Stimulated activated CD4-positive, alpha-beta T cell treated with anti-CD3 and anti-CD28 coated beads, Interleukin-15, amount 100 ng/mL, for 1 hour (primary cell): ENCODE measurements at places on chromosomes 6 and 20.

- DNase-seq = no peak
Measured at GRCh38 chr6:29726001-29726400, 2.8 kb downstream of the HLA-F start.

DNA sequence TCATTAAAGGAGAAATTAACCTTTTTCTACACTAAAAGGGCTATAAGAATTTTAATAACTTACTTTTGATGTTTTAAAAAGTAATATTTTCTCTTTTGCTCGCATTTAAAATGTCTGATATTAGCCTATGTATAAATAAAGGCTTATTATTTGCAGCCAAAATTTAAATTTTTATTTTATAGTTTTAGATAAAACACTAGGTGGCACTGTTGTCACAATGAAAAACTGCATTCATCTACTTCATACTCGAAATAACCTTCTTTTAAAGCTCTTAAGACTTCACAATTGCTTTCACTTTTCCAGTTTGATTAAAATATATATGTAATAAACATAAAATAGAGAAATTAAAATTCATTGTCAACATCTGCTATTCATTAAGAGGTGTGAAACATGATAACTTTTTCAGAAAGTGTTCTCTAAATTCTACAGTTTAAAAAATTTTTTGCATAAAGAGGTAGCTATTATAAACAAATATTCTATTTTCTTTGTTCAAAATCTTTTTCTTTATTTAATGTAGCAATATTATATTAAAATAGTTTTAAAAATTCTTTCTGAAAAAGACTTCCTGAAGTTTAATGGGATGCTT lies 78.8 kb upstream of the DEFB112 start:
- no peak for DNase-seq

DNA sequence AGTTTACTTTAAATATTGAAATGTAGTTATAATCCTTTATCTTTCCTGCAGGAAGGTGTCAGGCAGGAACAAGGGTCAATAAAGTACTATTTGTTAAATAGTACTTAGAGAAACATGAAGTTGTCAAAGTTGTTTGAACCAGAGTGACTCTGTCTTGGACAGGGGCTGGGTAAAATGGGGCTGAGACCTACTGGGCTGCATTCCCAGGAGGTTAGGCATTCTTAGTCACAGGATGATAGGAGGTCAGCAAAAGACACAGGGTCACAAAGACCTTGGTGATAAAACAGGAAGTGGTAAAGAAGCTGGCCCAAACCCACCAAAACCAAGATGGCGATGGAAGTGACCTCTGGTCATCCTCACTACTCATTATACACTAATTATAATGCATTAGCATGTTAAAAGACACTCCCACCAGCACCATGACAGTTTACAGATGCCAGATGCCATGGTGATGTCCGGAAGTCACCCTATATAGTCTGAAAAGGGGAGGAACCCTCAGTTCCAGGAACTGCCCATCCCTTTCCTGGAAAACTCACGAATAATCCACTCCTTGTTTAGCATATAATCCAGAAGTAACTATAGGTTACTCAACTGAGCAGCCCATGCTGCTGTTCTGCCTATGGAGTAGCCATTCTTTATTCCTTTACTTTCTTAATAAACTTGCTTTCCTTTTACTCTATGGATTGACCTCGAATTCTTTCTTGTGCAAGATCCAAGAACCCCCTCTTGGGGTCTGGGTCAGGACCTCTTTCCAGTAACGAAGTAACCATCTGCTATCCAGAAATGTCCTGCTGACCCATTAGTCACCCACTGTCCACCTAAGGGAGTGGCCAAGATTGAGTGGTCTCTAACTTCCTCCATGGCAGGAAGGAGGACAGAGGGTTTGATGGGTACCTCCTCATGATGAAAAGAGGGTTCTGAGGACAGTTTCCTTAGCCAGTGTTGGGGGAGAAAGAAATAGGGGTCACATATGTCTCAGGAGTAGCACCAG lies 19.6 kb downstream of the SLC22A2 start:
- DNase-seq = no peak

DNA sequence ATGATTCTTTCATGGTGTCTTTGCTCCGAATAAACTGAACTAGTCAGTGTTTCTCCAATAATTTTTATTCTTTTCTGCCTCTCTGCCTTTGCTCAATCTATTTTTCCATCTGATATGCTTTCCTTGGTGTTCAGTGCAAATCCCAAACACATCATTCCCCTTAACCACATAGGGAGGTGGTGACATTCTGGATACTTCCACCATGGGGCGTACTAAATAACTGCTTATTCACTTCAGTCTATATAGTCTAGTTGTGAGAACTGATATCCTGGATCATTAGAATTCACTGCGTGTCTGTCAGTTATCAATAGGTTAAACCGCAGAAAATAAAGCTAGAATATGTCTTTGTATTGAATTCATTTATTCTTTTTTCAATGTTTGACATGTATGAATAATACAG lies 83.1 kb downstream of the KCNQ5 start:
- DNase-seq = no peak

DNA sequence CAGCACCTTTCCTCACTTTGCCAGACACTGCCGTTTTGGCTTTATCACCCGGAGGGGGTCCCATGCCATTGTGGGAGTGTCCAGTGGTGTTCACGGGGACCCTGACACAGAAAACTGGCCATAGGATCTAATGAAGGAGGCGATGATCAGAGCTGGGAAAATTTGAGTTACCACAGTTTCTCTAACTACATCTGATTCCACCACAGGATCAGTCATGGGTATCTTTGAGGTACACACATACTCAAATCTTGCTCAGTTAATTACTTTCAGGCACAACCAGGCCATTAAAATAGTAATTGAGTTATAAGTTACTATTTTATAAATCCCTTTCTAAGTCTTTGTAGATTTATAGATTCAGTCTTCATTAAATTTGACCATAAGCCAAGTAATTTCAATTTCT lies 215.1 kb downstream of the PRL start:
- no peak for DNase-seq

- DNase-seq = no peak
Measured at GRCh38 chr20:47951521-47951971, 166.3 kb upstream of the SULF2 start.

GRCh38 chr20:1267161-1267560 lies 1.1 kb downstream of the SNPH start:
- no peak for DNase-seq

GRCh38 chr6:169568314-169569087 lies 133.3 kb downstream of the WDR27 start:
- no peak for DNase-seq

DNA sequence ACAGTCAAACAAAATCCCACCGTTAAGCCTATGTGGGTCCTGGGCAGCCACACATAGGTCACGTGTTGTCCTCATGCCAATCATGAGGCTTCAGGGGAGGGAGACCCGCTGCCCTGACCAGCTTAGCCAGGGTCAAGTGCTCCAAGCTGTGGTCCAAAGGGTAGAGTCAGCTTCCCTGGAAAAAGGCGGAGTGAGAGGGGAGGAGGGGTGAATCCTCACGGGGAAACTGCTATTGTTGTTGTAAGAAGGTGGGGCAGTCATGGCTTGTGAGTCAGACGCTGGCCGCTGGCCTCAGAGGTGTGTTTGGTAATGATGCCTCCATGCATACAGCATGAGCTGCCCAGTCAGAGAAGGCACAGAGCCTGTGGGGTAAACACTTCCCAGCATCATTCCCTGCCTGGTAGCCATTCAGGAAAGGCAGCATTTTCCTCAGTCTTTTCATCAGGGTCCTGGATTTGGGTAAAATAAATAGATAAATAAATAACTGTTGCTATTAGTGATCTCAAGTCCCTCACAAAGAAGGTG lies 8.7 kb downstream of the CST3 start:
- DNase-seq = no peak

- no peak for DNase-seq
Measured at GRCh38 chr20:41746635-41747034, 128.5 kb upstream of the CHD6 start.

DNA sequence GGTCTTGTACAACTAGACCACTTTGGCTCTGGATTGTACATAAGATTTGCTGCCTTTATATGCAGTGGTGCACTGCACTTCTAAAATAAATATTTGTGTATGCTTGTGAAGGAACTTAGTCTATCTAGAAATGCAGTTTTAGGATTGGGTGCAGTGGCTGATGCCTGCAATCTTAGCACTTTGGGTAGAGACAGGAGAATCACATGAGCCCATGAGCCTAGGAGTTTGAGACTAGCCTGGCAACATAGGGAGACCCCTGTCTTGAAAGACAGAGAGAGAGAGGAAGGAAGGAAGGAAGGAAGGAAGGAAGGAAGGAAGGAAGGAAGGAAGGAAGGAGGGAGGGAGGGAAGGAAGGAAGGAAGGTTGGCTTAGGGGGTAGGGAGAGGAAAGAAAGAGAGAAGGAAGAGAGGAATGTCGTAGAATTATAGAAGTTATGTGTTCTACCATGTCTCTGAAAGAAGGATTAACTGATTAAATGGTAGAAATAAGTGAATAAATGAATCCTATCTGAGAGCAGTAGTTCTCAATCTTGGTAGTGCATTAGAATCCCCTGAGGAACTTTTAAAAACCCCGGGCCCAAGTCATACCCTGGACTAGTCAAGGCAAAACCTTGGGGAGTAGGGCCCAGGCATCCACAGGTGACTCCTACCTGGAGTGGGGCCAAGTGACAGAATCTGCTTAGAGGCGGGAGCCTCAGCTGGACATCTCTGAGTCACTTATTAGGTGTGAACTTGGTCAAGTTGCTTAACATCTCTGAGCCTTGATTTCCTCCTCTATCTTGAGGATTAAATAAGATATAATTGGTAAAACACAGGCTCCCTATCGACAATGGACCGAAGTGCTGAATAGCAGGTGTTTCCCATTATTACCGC lies 130.3 kb downstream of the ZNF217 start:
- no peak for DNase-seq

DNA sequence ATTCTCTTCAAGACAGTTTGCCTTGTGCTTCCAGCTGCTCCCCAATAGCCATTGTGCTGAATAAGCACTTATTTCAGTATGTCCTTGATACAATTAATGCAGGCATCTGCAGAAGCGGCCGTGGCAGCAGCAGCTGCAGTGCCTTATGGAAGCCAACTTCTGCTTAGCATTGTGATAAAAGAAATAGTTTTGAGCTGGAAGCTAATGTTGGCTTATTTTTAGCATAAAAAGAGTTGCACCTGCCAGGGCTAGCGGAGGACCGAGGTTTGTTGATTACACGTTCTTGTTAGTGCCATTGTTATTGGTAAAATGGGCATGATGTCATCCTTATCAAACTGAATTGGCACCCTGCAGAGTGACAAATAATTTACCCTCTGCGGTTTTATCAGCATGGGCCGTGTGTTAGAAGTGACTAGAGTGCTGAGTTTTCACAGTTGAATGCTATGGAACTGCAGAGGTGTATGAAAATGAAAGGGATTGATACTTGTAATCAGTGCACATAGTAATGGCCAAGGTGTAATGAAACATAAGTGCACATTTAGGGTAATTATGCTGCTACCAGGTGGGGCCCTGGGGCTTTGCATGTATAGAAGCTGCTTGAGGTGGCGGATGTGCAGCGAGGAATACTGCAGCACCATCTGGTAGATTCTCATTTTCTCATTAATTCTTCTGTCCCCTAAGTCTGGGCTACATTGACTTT lies 334.3 kb downstream of the CDKAL1 start:
- no peak for DNase-seq

GRCh38 chr6:155121699-155122098 lies 126.6 kb downstream of the TIAM2 start:
- DNase-seq = no peak

- DNase-seq = no peak
Measured at GRCh38 chr6:10250655-10251220, 164.1 kb downstream of the TFAP2A start.

DNA sequence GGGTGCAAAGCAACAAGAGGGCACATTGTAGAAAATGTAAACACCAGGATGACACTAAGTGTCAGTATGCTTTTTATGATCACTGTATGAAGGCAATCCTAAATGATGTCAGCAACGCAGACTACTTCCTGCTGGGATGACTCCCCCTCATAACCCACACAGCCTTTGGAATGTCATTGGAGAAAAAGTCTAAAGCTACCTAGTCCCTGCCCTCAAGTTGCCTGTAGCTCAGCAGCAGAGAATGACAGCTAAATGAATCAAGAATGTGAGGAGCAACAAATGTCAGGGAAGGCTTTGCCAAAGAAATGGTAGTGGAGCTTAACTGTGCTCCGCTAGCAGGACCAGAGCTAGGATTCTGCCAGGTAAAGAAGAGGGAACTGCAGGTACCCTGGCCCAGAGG lies 555.6 kb downstream of the CD83 start:
- DNase-seq = no peak

DNA sequence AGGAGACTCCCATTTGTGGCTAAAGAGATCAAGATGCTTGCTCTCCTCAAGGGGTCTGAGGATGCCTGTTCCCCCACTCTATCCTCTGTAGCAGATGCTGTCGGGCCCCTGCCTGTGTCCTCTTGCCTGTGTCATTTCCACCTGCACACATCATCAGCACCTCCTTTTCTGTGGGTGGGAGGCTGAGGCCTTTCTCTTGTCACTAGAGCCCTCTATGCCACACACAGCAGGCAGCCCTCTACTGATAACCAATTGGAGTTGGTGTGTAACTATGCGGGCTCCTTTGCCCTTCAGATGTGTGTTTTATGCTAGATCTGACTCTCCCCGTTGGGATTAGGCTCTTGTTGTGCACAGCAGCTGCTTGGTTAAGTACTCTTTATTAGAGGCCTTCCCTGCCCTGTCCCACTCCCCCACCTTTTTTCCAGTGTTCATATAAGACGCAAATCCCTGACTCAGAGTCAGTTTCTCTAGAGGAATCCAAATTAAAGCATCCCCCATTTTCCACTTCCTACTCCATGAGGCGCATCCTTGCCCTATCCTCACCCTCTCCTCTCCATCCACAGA lies 7.7 kb downstream of the TREML2 start:
- DNase-seq = no peak

DNA sequence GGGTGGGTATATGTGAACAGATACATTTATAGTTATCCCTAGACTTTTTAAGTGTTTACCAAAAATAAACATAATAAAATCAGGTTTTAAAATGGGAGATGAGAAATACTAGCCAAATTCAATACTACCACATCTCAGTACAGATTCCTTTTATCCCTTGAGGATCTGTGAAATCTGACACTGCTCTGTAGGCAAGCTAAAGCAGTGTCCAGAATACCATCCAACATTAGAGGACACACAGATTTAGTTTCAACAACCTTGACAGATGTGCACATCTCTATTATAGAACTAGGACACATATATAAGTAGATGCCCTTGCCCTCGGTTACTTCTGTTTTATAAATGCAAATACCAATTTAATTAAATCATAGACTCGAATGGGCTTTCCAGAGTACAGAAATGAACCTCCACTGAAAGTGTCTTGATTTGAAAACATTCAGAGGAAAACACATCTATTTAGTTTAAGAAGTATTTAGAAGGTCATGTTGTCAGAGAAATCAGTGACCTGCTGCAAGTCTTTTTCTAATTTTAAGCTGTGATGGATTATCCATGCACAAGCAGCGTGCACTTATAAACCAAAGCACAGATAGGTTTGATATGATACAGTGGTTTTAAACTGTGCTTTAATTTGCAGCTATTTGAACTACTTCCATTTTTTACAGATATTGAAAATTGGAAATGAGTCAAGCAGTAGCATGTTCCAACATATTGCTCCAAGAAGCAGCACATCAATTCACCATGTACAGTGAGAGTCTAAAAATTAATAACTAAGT lies 156.3 kb upstream of the EPHA7 start:
- no peak for DNase-seq
